ENCODE measurements at places on chromosomes 3 and 15.
A peak's percentile ranks its signal among the peaks of the same experiment; 100 is the strongest.

DNA sequence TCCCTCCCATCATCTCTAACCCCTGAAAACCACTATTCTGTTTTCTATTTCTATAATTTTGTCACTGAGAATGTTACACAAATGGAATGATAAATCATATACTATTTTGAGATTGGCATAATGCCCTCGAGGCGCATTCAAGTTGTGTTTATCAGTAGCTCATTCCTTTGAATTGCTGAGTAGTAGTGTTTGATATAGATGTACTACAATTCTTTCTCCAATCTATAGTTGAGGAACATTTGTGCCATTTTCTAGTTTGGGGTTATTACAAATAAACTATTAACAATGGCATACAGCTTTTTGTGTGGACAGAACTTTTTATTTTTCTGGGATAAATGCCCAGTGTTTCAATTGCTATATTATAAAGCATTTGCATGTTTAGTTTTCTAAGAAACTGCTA is 86.0 kb downstream of the CCR1 start:
- DNase-seq = no peak
- no peak overlapping the region for H3K4me3 ChIP-seq
- H3K27me3 ChIP-seq = no peaks in the 10 kb centered on the region
- no peaks in the 10 kb centered on the region for H3K36me3 ChIP-seq
- H3K27ac ChIP-seq = no peak overlapping the region
- peaks cover 3% of the 10 kb centered on the region for H3K4me1 ChIP-seq

- H3K4me1 ChIP-seq = peaks cover 6% of the 10 kb centered on the region
- H3K36me3 ChIP-seq = no peaks in the 10 kb centered on the region
- no peak for DNase-seq
These were observed 16.9 kb downstream of the APOD start for GRCh38 chr3:195566797-195567196.

DNA sequence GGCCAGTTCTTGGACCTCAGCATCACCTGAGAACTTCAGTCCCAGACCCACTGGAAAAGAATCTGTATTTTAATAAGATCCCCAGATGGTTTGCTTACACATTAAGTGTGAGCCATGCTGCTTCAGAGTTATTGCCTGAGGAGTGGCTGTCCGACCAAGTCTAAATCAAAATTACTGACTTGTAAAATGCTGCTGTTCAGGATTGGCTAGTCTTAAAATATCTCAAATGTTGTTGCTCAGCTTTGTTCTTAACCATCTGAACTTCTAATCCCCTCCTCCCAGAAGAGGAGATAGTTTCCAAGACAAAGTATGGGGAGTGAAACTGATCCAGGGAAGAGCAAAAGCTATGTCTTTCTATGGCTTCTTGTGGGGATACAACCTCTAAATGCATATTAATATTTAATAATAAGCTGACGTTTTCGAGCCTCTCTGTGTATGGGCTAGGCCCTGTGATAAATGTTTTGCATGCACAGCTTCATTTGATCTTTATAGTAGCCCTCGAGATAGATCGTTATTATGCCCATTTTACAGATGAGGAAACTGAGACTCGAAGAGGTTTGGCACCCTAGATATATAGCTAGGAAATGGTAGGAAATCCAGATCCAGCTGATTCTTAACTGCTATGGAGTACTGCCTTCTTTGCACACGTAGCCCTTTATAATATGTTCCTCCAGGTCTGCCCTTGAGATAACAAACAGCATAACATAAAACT is 52.2 kb downstream of the DNASE1L3 start:
- no peak for DNase-seq
- H3K36me3 ChIP-seq = peaks cover 12% of the 10 kb centered on the region
- no peak overlapping the region for H3K4me3 ChIP-seq
- H3K4me1 ChIP-seq = no peaks in the 10 kb centered on the region

DNA sequence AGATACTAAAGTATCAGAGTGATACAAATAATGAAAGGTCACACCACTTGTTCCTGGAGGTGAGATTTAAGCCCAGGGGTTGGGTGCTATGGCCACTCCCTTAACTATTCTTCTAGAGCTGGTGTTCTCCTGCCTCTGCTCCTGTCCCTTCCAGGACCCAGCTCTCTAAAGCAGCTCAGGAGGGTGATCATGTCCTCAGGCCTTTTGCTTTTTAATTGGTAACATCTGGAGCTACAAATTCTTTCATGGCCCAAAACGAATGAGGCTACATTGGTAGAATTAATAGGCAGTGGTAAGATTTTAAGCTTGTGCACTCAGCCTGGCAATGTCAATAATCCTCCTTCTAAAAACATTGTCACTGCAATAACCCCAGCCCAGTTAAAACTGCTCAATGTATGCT is 38.2 kb upstream of the CNOT10 start:
- no peaks in the 10 kb centered on the region for H3K27me3 ChIP-seq
- no peak overlapping the region for H3K27ac ChIP-seq
- H3K4me1 ChIP-seq = no peaks in the 10 kb centered on the region
- H3K4me3 ChIP-seq = no peak overlapping the region

GRCh38 chr3:143222981-143223380 is 103.4 kb downstream of the CHST2 start:
- H3K27ac ChIP-seq = no peak overlapping the region
- no peaks in the 10 kb centered on the region for H3K36me3 ChIP-seq
- H3K4me3 ChIP-seq = no peak overlapping the region
- no peaks in the 10 kb centered on the region for H3K4me1 ChIP-seq

DNA sequence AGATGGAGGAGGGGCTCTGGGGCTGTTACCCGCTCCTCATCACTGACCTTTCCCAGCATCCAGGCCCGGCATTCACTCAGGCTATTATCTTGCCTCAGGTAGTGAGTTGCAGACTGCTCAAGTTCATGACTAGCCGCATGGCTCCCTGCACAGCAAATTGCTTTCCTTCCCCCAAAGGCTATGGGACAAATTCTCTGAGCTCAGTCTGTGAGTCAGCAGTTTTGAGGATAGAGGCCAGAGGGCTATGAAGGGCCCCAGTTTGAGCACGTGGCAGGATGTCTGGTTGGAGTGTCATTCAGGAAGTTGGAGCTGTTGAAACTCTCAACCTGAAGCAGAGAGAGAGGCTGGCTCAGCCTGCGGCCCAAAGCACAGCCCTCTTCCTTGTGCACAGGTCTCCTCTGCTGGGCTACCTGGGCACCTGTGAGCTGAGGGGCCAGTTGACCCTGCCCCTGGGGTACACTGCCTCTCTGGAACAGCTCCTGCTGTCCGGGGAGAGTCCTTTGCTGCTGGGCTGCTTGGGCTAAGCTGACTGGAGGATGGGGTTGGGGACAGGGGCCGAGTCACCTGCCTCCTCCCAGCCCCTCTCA is 7.9 kb downstream of the FAH start:
- no peak overlapping the region for H3K4me3 ChIP-seq
- H3K27ac ChIP-seq = peak overlapping the region; percentile 74
- H3K4me1 ChIP-seq = peaks cover 15% of the 10 kb centered on the region
- H3K36me3 ChIP-seq = no peaks in the 10 kb centered on the region

DNA sequence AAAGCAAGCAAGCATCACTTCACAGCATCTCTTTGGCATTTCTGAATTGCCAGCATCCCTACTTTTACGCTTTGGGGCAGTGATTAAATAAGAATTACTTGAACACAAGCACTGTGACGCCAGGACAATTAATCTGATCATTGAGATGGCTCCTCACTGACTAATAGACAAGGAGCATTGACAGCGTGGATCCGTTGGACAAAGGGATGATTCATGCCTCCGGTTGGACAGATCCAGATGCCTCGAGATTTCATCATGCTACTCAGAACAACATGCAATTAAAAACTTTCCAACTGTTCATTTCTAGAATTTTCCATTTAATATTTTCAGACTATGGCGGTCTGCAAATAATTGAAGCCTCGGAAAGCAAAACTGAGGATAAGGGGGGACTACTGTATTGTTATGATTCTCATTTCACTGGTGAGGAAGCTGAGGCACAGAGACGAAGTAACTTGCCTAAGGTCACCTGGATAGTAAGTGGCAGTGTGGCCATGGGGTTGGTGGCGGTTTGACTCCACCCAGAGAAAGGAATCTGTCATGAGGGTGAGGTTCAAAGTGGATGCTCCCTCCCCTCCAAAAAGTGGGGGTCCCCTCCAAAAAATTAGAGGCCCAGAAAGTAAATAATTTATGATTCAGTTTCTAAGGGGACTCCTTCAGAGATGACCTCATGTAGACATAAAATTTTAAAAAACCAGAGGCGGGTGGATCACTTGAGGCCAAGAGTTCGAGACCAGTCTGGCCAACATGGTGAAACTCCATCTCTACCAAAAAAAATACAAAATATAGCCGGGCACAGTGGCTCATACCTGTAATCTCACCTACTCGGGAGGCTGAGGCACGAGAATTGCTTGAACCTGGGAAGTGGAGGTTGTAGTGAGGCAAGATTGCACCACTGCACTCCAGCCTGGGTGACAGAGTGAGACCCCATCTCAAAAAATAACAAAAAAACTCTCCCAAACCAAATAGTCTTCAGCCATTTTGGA is 12.3 kb upstream of the PGPEP1L start:
- H3K4me1 ChIP-seq = no peaks in the 10 kb centered on the region
- H3K4me3 ChIP-seq = no peak overlapping the region
